ENCODE measurements at places on chromosomes 3 and 15. TPM values are rescaled to one million over a fixed set of nuclear protein-coding genes. Genes with fewer than 3 reads are reported as not detected.

Gene NR2F2
- total RNA-seq, result 4.5 TPM

Gene HYPK
- 10.3 TPM for total RNA-seq

Gene DOCK3
- total RNA-seq, result 0.09 TPM

Gene CFAP100
- total RNA-seq, result not detected

Gene NOX5
- total RNA-seq, result 0.09 TPM

Gene TM4SF18
- 0.92 TPM for total RNA-seq

Gene THRB
- 1.4 TPM for total RNA-seq

Gene SV2B
- under 0.01 TPM for total RNA-seq

Gene ATP2B2
- total RNA-seq, result not detected
